ENCODE measurements at places on chromosomes 2 and 18. TPM values are rescaled to one million over a fixed set of nuclear protein-coding genes. Genes with fewer than 3 reads are reported as not detected.

CTAGE1 gene
- total RNA-seq: not detected

CYRIA gene
- 0.72 TPM for total RNA-seq

DNA sequence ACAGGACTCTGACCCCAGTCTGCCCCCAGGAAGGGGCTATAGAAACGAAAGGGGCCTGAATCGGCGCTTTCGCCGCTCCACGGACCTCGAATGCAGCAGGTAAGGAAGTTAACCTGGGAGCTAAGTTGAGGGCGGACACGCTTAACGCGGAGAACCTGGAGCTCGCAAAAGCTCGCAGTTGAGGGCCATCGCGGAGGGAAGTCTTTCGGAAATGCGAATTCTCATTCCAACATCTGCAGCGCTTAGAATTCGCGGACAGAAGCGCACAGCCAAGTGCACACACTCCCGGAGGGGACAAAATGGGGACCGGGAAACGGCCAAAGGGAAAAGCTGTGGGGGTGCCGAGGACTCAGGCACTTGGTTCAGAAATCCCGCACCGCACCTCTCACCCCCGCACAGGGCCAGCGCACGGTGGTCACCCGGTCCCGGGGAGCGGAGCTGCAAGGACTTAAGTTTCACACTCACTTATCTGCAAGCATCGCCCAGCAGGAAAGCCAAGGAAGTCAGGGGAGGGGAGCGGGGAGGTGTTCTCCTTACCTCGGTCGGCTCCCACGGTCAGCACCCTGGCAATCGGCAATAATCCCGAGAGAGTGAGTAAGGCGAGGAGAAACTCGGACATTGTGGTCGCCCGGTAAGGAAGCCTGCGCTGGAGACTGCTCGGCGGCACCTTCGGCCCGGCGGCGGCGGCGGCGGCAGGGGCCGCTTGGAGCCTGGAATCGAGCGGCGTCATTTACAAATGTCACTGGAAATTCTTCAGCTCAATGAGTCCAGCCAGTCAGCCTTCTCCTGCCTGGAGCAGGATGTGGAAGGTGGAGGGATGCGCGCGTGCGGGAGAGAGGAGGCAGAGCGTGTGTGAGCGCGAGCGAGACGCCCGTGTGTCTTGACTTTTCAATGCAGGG is 456 bp downstream of the LRP1B start:
- no peaks in the 10 kb centered on the region for H3K36me3 ChIP-seq
- peaks cover 4% of the 10 kb centered on the region for H3K4me1 ChIP-seq

GRCh38 chr2:183164650-183165015 is 40.4 kb downstream of the NUP35 start:
- peaks cover 75% of the 10 kb centered on the region for H3K36me3 ChIP-seq
- no peaks in the 10 kb centered on the region for H3K27me3 ChIP-seq
- no peak overlapping the region for H3K4me3 ChIP-seq
- DNase-seq: no peak
- H3K27ac ChIP-seq: no peak overlapping the region
- H3K4me1 ChIP-seq: peaks cover 4% of the 10 kb centered on the region

DNA sequence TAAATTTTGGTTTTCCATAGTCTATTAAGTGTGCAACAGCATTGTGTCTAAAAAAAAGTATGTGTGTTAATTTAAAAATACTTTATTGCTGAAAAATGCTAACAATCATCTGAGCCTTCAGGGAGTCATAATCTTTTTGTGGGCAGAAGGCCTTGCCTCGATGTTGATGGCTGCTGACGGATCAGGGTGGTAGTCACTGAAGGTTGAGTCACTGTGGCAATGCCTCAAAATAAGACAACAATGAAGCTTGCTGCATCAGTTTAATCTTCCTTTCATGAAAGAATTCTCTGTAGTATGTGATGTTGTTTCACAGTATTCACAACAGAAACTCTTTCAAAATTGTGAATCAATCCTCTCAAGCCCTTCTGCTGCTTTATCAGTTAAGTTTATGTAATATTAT is 31.3 kb downstream of the HDHD2 start:
- H3K4me3 ChIP-seq: no peak overlapping the region
- H3K36me3 ChIP-seq: peaks cover 38% of the 10 kb centered on the region
- peaks cover 25% of the 10 kb centered on the region for H3K4me1 ChIP-seq
- no peak for DNase-seq
- no peaks in the 10 kb centered on the region for H3K27me3 ChIP-seq

CHRND gene
- not detected for total RNA-seq

- no peak overlapping the region for H3K27ac ChIP-seq
- H3K36me3 ChIP-seq: no peaks in the 10 kb centered on the region
- no peak overlapping the region for H3K4me3 ChIP-seq
Measured at GRCh38 chr2:63642946-63643345, 54.2 kb downstream of the MDH1 start.

DNA sequence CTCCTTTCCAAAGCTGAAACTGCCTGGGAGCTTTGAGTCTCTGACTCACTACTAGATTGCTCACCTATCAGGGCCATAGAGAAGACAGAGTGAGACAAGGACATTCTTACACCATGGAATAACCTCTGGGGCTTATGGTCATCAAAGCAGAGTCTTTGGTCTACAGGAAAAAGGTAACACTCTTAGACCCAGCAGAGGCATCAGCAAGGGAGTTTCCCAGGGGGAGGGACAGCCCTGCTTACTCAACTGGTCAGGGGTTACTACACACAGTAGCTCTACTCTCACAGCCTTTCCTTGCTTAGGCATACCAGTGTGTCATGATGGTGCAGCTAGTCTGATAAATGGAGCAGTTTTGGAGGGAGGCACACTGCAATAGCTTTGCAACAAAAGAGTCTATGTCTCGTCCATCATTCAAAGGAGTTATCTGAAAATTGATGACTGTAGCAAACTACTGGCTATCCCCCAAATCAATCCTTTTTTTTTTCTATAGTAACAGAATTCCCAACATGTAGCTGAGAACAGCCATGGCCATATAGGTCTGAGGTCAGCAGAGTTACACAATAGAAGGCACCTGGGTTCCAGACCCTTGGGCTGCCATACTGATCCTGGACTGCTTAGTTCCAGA is 22.4 kb upstream of the CD28 start:
- DNase-seq: peak; percentile 73
- peaks cover 32% of the 10 kb centered on the region for H3K4me1 ChIP-seq
- H3K36me3 ChIP-seq: no peaks in the 10 kb centered on the region
- no peak overlapping the region for H3K27ac ChIP-seq
- H3K4me3 ChIP-seq: no peak overlapping the region

DNA sequence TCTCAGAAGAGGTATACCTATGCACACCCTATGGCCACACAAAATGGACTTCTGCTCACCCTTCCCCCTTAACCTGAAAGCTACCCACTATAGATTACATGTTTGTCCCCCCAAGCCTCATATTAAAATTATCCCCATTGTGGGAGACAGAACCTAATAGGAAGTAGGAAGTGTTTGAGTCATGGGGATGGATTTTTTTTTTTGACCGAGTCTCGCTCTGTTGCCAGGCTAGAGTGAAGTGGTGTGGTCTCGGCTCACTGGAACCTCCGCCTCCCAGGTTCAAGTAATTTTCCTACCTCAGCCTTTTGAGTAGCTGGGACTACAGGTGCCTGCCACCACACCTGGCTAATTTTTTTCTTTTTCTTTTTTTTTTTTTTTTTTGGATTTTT is 98.6 kb downstream of the MREG start:
- DNase-seq: no peak
- H3K4me3 ChIP-seq: no peak overlapping the region
- H3K4me1 ChIP-seq: peaks cover 2% of the 10 kb centered on the region
- H3K36me3 ChIP-seq: no peaks in the 10 kb centered on the region
- H3K27ac ChIP-seq: no peak overlapping the region

RUFY4 gene
- 0.76 TPM for total RNA-seq

DNA sequence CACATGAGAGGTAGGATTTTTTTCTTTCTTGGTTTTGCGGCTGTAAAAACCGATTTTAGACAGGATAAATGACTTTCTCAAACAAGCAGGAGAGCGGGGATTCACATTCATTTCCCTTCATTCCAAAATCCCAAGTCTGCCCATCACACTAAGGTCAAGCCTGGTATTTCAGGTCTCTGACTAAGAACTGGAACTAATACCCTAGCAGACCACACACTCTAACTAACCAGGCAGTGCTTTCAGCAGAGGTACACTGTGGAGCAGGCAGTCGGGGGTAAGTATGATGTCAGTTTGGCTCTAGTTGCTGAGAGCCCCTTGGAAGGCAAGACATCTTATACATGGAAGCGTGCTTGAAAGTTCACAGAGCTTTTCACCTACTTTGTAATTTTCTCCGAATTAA is 128.1 kb upstream of the LHCGR start:
- no peak overlapping the region for H3K4me3 ChIP-seq
- no peak overlapping the region for H3K27ac ChIP-seq
- DNase-seq: no peak
- H3K4me1 ChIP-seq: no peaks in the 10 kb centered on the region

GPR39 gene
- not detected for total RNA-seq
